Esophagus squamous epithelium (tissue), 5 donors: ENCODE measurements at places on chromosomes 5 and 9.
A peak's percentile ranks its signal among the peaks of the same experiment; 100 is the strongest.

GRCh38 chr9:121620325-121620673 is 31.1 kb upstream of the DAB2IP start:
- H3K27ac ChIP-seq = peak overlapping the region; percentile 58
- no peak overlapping the region for H3K4me3 ChIP-seq

DNA sequence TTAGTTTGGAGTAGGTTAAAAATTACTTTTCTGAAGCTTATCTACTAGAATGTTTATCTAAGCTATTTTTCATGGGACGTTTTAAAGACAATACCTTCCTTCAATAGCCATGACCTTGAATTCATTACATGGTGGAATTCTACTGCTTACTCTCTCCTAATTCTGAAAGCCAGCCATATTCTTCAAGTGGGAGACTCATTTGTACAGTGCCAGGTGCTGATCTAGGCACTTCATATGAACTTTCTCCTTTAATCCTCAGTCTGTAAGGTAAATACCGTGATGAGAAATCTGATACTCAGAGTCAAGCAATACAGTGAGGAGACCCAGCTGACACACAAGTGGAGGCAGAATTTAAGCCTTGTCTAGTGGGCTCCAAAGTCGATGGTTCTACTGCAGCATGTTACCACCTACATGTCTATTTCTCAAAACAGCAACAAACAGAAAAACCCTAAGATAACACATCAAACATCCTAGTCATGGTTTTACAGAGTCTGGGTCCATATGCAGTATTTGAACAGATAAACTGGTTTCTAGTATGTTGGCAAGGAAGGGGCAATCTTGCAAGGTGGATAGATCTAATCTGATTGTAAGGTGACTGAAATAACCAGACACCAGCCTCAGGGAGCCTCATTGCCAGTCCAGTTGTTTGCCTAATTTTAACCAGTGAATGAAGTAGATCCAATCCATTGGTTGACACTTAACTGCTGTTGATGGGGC is 243.7 kb downstream of the PIK3R1 start:
- H3K27ac ChIP-seq = no peak overlapping the region
- H3K36me3 ChIP-seq = no peaks in the 10 kb centered on the region
- H3K4me1 ChIP-seq = peaks cover 2% of the 10 kb centered on the region

GRCh38 chr9:109734814-109735213 is 45.2 kb upstream of the PALM2AKAP2 start:
- no peak for DNase-seq
- H3K36me3 ChIP-seq = no peaks in the 10 kb centered on the region
- H3K27ac ChIP-seq = no peak overlapping the region
- no peak overlapping the region for H3K4me3 ChIP-seq
- H3K4me1 ChIP-seq = peaks cover 4% of the 10 kb centered on the region

DNA sequence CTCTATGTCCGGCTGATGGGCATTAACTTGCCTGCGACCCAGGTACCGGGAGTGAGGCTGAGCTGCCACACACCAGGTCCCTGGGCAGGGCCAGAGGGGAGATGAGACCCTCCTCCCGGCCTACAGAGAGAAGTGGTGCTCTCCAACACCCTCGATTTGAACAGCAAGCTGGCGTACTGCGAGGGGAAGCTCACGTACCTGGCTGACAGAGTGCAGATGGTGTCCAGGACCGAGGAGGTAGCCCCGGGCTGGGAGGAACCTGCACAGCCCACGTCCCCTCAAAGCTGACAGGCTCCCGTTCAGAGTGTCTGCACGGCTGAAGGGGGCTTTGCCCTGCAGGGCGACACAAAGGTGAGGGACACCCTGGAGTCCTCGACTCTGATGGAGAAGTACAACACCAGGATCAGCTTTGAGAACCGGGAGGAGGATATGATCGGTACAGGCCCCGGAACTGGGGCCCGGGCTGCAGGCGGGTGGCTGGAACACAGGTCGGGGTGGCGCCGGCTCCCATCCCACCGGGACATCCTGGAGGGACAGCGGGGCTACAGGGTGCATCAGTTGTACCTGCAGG is 1.0 kb upstream of the RABL6 start:
- peak overlapping the region; percentile 96 for H3K27ac ChIP-seq
- H3K4me3 ChIP-seq = peak overlapping the region; percentile 84
- no peak for DNase-seq
- H3K4me1 ChIP-seq = peaks cover 52% of the 10 kb centered on the region
- peaks cover 30% of the 10 kb centered on the region for H3K36me3 ChIP-seq

GRCh38 chr9:69120380-69121154 is 53.5 kb upstream of the TJP2 start:
- no peaks in the 10 kb centered on the region for H3K36me3 ChIP-seq
- H3K27ac ChIP-seq = peak overlapping the region; percentile 96
- no peak for DNase-seq
- peaks cover 5% of the 10 kb centered on the region for H3K4me1 ChIP-seq
- H3K4me3 ChIP-seq = peak overlapping the region; percentile 77

- no peaks in the 10 kb centered on the region for H3K36me3 ChIP-seq
- no peak overlapping the region for H3K4me3 ChIP-seq
- no peaks in the 10 kb centered on the region for H3K27me3 ChIP-seq
- DNase-seq = no peak
- H3K27ac ChIP-seq = no peak overlapping the region
Measured at GRCh38 chr5:13745508-13745907, 199.0 kb downstream of the DNAH5 start.

DNA sequence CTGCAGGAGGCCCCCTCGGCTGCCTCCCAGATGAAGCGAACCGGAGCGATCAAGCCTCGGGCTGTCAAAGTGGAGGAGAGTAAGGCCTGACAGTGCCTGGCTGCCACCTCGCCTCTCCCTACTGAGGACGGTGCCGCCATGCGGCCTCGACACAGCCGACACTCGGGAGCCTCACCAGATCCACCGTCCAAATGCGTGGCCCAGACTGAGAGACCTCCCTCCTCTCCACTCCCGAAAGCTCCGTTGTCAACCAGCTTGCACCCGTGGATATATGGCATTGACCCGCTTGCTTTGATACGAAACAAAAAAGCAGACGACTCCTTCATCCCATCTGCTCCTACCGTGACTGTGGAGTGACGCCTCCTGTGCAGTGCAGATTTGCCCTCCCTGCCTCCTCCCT is 6.9 kb upstream of the POMT1 start:
- no peak overlapping the region for H3K4me3 ChIP-seq
- H3K27me3 ChIP-seq = no peaks in the 10 kb centered on the region
- no peaks in the 10 kb centered on the region for H3K4me1 ChIP-seq
- no peak overlapping the region for H3K27ac ChIP-seq
- no peak for DNase-seq
- H3K36me3 ChIP-seq = peaks cover 96% of the 10 kb centered on the region

DNA sequence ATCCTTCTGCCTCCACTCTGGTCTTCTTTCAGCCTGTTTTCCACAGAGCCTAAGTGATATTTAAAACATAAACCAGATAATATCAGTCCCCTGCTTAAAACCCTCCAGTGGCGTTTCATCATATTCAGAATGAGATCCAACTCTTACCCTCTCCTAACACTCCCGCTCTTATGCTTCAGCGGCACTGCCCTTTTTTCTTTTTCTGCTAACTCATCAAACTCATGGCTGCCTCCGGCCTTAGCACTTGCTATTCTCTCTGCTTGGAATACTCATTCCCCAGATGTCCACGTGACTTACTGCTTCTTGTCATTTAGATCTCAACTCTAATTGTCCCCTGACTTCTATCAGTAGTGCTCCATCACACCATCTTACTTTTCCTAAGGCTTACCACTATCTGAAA is 73.6 kb downstream of the PIP5K1B start:
- H3K36me3 ChIP-seq = no peaks in the 10 kb centered on the region
- peaks cover 9% of the 10 kb centered on the region for H3K4me1 ChIP-seq
- no peak for DNase-seq
- no peak overlapping the region for H3K4me3 ChIP-seq
- peak overlapping the region; percentile 92 for H3K27ac ChIP-seq
- no peaks in the 10 kb centered on the region for H3K27me3 ChIP-seq
